Occipital lobe (tissue), 3 donors: ENCODE measurements at places on chromosomes 2 and 18.

- no peak for DNase-seq
These were observed 153.3 kb downstream of the LDLRAD4 start for GRCh38 chr18:13371689-13372418.

DNA sequence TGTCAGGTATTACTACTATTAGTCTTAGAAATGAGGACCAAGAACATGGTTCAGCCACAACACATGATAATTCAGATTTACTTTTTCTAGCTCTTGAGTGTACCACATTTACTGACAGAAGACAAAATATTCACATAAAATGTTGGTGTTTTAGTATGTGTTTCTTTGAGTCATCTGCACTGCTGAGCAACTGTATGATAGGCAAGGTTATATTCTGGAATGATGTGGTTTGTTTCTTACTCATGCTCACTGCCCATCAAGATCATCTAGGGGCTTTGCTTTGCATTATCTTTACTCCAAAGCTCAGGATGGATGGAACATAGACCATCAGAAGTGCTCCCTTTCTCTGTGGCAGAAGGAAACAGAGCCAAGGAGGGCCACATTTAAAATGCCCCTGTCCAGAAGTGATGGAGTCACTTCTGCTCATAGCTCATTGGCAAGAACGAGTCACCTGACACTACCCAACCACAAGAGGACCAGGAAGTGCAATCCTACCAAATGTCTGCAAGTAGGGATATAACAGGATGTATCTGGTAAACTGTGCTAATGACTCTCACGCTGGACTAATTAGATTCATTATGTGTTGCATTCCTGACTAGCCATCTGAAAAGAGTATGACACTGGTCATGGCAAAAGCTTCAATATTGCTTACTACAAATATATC lies 81.5 kb downstream of the DIS3L2 start:
- no peak for DNase-seq

DNA sequence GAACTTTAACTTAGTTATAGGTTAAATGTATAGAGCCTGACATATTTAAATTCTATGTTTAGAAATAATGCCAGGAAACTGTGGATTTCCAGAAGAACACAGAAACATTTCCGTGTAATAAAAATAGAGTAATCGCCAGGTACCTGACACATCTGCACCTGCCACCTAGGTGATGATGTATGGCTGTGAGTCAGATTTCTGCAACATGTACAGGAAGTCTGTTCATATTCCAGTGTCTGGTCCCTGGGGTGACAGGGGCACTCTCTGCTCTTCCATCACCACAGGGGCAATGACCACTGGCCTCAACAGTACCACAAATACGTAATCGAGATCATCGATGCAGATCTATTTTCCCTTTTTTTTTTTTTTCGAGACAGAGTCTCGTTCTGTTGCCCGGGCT lies 101.1 kb upstream of the LPIN2 start:
- DNase-seq, result no peak

DNA sequence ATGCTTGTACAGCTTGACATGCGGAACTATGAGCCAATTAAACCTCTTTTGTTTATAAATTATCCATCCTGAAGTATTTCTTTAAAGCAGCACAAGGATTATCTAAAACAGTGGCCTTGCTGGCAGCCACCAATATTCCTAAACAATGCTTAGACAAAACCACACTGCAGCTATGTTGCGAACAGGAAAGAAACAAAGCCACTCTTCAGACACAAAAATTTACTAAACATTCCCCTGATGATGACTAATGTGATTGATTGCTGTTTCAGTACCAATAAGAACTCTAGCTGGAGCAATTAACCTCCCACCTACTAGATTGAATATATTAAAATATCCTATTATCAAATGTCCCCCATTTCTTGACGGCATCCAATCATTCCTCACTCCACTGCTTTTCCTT lies 325.8 kb upstream of the REG3G start:
- no peak for DNase-seq

GRCh38 chr18:22439447-22439846 lies 21.7 kb upstream of the CTAGE1 start:
- no peak for DNase-seq

DNA sequence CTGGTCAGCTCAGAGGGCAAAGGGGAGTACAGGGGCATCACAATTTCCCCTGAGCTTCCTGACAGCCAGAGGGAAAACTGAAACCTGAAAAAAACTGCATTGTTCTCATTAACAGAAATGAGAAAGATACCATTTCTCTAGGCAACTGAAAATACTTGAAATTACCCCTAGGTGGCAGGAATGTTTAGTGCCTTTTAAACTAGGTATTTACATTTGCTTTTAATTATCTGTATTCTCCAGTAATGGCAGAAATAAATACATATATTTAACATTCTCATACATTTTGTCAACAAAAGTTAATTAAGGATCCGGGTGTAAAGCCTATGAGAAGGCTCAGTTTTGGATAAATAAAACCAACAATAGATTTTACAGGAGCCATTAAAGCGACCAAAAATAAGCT lies 34.5 kb downstream of the RPL31 start:
- DNase-seq, result no peak

GRCh38 chr2:135914485-135914884 lies 38.2 kb upstream of the MCM6 start:
- DNase-seq, result no peak
